Osteoblast (primary cell): ENCODE measurements at places on chromosomes 13 and 19. TPM values are rescaled to one million over a fixed set of nuclear protein-coding genes. Genes with fewer than 3 reads are reported as not detected.

DNA sequence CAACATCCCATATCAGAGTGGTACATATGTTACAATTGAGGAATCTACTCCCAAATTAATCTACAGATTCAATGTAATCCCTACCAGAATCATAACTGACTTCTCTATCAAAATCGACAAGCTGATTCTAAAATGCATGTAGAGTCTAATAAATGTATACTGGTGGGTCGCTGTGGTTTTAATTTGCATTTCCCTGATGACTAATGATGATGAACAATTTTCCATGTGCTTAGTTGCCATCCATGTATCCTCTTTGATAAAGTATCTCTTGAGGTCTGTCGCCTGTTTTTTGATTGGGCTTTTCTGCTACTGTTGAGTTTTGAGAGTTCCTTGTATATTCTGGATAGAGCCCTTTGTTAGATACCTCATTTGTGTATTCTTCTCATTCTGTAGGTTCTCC, 43.8 kb downstream of the KLF12 start:
- DNase-seq: no peak
- no peaks in the 10 kb centered on the region for H3K36me3 ChIP-seq
- peaks cover 26% of the 10 kb centered on the region for H3K4me1 ChIP-seq
- H3K27ac ChIP-seq: no peak overlapping the region

DNA sequence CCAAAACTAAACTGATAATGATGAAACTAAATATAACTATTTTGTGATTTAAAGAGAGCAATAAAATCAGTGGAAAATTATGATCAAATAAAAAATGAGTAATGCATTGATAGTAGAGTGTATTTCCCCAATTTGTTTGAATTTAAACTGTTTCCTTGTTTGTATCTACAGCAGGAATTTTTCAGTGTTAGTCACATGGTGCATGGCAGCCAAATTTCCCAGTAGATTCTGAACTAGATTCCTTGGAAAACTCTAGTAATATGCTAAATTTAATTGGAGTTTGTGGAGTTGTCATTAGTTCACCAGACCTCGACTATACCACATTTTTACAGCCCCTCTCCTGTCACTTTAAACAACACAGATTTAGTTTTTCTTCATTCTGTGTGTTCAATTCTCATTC, 156.2 kb downstream of the PCCA start:
- no peak for DNase-seq
- no peak overlapping the region for H3K4me3 ChIP-seq
- H3K4me1 ChIP-seq: peaks cover 3% of the 10 kb centered on the region

LRRC63 gene
- total RNA-seq: not detected in 2 replicates

ZBTB32 gene
- not detected in 2 replicates for total RNA-seq

CERS1 gene
- total RNA-seq: 0.29 and 0.36 TPM in 2 replicates
